Stimulated activated CD4-positive, alpha-beta T cell treated with anti-CD3 and anti-CD28 coated beads, TNF-alpha, amount 100 ng/mL, for 4 hours (primary cell): ENCODE measurements at places on chromosomes 4 and X.

- DNase-seq, result no peak
Measured at GRCh38 chr4:74111990-74112389, 13.0 kb upstream of the CXCL2 start.

GRCh38 chrX:24542756-24543155, 77.7 kb downstream of the PDK3 start:
- no peak for DNase-seq

GRCh38 chr4:158729716-158730559, 6.7 kb upstream of the PPID start:
- no peak for DNase-seq

- DNase-seq, result no peak
Measured at GRCh38 chr4:88754796-88755195, 57.2 kb upstream of the NAP1L5 start.

DNA sequence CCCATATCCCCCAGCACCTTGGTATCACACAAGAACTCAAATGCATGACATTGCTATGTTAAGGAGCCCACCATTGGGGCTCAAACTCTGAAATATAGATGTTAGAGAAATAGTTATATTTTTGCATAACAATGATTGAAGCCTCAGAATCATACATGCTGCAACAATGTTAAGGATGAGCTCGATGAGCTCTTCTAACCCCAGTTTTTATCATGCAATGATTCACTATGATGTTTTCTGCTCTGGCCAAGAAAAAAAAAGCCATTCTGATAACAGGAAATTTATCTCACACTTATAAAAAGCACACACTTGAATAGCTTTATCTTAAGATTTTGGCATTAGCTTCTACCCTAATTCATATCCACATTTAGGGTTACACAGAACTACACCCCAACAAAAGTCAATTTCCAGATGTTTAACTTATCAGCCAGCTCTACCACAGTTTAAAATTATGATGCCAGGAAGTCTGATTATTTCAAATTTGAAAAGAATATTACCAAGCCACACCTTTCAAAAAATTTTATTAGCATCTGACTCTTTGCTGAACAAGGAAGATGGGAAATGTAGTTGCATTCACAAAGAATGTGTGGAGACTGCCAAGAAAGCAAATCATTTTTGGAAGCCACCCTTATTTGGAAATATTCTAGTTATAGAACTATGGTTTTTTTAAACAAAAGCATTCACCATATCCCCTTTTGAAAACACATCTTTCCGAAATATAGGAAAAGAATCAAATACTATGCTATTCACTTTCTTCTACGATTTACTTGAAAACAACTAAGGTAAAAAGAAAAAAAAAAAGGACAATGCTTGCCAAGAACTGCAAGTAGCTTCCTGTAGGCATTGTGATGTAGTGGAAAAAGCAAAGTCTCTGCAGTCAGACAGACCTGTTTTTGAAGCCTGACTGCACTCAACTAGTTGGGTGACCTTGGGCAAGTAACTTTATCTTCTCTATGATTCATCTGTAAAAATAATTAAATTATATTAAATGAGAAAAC, 100.8 kb upstream of the PLS3 start:
- no peak for DNase-seq

GRCh38 chrX:152850465-152850864, 19.6 kb downstream of the NSDHL start:
- DNase-seq, result no peak

- no peak for DNase-seq
Measured at GRCh38 chr4:47784222-47784621, 53.6 kb downstream of the CORIN start.
